ENCODE measurements at places on chromosomes 3 and 15.

DNA sequence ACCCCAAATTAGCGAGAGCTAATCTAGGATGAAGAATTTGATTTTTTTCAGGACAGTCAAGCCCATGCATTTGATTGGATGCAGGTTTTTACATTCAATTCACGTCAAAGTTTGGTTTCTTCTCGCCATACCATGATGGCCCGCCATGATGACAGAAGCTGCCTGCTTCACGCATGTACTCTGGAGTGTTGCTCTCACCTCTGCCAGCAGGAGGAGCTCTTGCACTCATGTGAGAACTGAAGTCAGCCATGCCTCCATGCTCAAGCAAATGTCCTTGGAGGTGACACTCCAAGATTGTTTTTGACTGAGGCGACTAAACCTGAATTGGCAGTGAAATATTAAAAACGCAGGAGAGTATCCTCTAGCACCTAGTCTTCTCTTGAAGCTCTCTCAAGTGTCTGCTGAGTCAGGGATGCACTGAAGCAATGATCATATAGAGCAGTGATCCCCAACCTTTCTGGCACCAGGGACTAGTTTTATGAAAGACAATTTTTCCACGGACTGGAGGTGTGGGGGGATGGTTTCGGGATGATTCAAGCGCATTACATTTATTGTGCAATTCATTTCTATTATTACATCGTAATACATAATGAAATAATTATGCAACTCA, 120.9 kb downstream of the SAMMSON start:
- DNase-seq: no peak

- DNase-seq: peak; percentile 5
Observed at GRCh38 chr3:123584284-123584987, 417 bp downstream of the HACD2 start.

GRCh38 chr3:41188306-41188705, 11.0 kb upstream of the CTNNB1 start:
- DNase-seq: no peak

GRCh38 chr15:38486936-38487335, 33.0 kb downstream of the FAM98B start:
- DNase-seq: no peak

GRCh38 chr3:21405671-21406667, 345.0 kb downstream of the ZNF385D start:
- DNase-seq: no peak

DNA sequence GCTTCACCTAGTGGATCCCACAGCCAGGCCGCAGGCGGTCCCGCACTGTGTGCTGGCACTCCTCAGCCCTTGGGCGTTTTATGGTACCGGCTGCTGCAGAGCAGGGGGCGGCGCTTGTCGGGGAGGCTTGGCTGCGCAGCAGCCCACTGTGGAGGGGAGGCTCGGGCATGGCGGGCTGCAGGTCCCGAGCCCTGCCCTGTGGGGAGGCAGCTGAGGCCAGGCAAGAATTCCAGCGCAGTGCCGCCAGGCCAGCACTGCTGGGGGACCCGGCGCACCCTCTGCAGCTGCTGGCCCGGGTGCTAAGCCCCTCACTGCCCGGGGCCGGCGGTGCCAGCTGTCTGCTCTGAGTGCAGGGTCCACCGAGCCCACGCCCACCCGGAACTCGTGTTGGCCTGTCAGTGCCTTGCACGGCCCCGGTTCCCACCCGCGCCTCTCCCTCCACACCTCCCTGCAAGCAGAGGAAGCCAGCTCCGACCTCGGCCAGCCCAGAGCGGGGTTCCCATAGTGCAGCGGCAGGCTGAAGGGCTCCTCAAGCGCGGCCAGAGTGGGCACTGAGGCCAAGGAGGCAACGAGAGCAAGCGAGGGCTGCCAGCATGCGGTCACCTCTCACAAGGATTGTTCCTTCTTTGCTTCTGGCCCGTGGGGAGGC, 435.0 kb upstream of the ATP10A start:
- no peak for DNase-seq

DNA sequence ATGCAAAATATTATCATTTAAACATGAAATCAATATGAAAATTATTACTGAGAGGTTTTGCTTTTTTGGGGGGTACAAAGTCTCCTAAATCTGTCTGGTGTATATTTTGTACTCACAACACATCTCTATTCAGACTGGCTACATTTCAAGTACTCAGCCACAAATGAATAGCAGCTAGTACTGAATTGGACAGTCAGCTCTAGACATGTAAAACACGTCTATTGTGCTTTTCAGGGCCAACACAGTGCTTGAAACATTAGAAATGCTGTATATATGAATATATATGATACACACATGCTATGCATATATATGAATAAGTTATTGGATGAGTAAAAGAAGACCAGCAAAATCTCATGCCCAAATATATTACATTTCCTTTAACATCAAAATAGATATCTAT, 103.8 kb upstream of the CFAP20DC start:
- no peak for DNase-seq

GRCh38 chr3:79979990-79980389, 212.2 kb upstream of the ROBO1 start:
- DNase-seq: no peak

DNA sequence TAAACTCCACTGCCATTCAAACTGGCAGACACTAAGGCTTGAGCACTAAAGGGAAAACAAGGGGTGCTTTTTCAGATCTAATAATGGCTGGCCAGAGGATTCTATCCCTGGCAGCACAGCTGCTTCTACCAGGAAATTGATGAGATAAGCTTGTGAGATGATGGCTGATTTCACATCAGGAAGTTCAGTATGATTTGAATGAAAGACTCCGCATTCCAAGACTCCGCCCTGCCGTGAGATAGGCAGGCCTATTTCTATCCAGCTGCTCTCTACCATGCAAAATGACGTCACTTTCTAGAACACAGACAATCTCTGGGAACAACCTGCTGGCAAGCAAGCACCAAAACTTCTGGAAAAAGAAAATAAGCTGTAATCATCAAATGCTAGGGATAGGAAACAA, 171.8 kb downstream of the WDR76 start:
- DNase-seq: no peak

- DNase-seq: no peak
Observed at GRCh38 chr3:98561727-98562521, 30.1 kb downstream of the GPR15 start.

GRCh38 chr15:73375755-73376305, 7.1 kb upstream of the HCN4 start:
- DNase-seq: no peak

- no peak for DNase-seq
Observed at GRCh38 chr15:51087513-51087912, 7.2 kb downstream of the TNFAIP8L3 start.

All from stimulated activated CD8-positive, alpha-beta memory T cell treated with anti-CD3 and anti-CD28 coated beads, Interleukin-4, amount 100 ng/mL, for 1 hour (primary cell).